ENCODE measurements at places on chromosomes 3 and 15.

DNA sequence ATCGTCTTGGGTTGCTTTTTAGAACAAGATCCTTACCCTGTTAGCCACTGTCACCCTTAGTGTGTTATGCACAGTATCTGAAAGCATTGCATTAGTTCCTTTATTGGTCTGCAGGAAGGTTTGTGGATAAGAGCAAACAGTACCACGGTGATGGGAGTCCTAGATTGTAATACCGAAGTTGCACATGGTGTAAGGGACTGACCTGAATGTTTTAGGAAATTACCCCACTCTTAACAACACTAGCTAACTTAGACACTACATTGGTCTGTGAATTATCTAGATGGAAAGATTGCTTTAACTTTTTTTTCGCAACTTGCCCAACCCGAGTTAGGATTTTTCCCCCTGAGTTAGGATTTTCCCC, 1.3 kb downstream of the STT3B start:
- DNase-seq, result peak; percentile 27

- no peak for DNase-seq
Observed at GRCh38 chr15:85600001-85600400, 194.7 kb downstream of the KLHL25 start.

- DNase-seq, result peak; percentile 19
Observed at GRCh38 chr15:78455749-78456148, 17.7 kb downstream of the IREB2 start.

DNA sequence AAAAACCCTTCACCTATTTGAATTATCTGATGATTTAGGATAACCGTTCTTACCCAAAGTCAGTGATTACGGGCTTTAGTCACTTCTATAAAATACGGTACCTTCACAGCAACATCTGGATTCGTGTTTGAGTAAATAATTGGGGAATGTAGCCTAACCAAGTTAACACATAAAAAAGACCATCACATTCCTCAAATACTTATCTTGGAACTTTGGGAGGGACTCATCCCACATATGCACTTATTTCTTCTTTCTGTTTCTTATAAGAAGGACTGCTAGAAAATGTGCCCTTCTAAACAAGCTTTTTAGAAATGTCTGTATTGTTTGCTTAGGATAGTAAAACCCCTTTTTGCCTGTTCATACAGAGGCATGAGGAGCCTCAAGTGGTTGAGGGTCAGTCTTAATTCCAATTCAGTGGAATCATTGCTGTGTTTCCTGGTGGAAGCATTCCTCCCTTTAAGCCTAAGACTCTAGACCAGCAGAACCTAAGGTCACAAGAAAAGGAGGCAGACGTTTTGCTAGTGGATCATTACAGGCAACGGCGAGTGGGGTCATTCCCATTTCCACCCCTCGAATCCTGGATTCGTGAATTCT, 67.5 kb downstream of the TMEM44 start:
- peak; percentile 89 for DNase-seq

GRCh38 chr3:31620656-31621055, 87.9 kb downstream of the STT3B start:
- DNase-seq, result no peak

DNA sequence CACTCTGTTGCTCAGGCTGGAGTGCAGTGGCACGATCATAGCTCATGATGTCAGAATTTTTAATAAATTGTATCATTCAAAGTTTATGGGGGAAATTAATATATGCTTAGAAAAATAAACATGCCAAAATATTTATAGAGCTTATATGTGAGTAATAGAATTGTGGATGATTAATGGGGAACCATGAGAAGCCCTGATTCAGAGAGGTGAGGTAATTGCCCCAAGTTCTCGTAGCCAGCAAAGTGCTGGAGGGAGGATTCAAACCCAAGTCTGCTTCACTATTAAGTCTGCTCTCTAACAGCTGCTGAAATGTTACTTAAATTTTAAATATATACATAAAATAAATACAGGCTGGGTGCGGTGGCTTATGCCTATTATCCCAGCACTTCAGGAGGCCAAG, 26.2 kb upstream of the IGF2BP2 start:
- DNase-seq, result peak; percentile 27

GRCh38 chr15:42742149-42742548, 5.2 kb upstream of the CDAN1 start:
- no peak for DNase-seq

GRCh38 chr15:25674913-25675312, 188.2 kb downstream of the ATP10A start:
- DNase-seq, result no peak

- DNase-seq, result no peak
Observed at GRCh38 chr3:62951037-62951613, 75.9 kb upstream of the CADPS start.

- DNase-seq, result no peak
Observed at GRCh38 chr15:82714016-82714415, 4.3 kb upstream of the AP3B2 start.

DNA sequence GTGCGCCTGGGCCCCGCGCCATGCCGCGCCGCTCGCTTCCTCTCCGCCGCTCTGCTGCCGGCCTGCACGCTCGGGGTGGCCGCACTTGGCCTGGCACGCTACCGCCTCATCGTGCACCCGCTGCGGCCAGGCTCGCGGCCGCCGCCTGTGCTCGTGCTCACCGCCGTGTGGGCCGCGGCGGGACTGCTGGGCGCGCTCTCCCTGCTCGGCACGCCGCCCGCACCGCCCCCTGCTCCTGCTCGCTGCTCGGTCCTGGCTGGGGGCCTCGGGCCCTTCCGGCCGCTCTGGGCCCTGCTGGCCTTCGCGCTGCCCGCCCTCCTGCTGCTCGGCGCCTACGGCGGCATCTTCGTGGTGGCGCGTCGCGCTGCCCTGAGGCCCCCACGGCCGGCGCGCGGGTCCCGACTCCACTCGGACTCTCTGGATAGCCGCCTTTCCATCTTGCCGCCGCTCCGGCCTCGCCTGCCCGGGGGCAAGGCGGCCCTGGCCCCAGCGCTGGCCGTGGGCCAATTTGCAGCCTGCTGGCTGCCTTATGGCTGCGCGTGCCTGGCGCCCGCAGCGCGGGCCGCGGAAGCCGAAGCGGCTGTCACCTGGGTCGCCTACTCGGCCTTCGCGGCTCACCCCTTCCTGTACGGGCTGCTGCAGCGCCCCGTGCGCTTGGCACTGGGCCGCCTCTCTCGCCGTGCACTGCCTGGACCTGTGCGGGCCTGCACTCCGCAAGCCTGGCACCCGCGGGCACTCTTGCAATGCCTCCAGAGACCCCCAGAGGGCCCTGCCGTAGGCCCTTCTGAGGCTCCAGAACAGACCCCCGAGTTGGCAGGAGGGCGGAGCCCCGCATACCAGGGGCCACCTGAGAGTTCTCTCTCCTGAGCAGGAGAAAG, 951 bp downstream of the GPR62 start:
- DNase-seq, result peak; percentile 56

DNA sequence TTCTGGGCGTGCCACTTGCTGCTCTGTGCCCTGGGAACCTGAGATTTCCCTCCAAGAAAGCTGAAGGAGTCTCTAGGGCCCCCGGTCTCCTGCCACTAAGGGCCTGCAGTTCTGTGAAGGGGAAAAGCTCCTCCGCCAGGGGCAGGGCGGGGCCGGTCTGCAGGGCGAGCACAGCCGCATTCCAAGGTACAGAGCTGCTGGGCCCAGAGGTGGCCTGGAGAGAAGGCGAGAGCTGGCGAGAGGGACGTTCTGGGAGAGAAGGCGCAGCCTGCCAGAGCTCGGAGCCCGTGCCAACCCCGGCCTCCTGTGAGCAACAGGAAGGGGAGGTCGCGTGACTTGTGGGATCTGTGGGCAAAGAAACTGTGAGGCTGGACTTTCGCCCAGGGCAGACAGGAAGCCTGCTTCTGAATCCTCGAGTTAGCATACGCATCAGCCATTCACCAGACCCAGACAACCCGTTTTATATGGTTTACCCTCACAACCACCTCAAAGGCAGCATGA, 500.4 kb downstream of the SHQ1 start:
- DNase-seq, result peak; percentile 88

DNA sequence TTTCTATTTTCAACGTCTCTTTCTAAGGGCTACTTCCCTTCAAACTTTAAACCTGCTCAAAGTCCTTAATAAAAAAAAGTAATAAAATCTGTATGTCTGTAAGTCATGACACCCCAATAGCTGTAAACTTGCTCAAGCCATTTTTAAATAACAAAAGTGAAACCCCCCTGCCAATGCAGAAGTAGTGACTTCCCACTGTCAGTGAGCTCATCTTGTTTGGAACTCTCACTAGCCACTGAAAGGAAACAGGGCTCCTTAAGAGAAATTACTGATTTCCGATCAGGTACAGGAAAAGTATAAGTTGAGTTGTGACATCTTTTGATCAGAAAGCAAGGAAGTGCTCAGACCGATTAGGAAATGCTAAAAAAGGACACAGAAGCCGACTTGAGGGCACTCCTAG, 27.6 kb upstream of the GPR171 start:
- no peak for DNase-seq

DNA sequence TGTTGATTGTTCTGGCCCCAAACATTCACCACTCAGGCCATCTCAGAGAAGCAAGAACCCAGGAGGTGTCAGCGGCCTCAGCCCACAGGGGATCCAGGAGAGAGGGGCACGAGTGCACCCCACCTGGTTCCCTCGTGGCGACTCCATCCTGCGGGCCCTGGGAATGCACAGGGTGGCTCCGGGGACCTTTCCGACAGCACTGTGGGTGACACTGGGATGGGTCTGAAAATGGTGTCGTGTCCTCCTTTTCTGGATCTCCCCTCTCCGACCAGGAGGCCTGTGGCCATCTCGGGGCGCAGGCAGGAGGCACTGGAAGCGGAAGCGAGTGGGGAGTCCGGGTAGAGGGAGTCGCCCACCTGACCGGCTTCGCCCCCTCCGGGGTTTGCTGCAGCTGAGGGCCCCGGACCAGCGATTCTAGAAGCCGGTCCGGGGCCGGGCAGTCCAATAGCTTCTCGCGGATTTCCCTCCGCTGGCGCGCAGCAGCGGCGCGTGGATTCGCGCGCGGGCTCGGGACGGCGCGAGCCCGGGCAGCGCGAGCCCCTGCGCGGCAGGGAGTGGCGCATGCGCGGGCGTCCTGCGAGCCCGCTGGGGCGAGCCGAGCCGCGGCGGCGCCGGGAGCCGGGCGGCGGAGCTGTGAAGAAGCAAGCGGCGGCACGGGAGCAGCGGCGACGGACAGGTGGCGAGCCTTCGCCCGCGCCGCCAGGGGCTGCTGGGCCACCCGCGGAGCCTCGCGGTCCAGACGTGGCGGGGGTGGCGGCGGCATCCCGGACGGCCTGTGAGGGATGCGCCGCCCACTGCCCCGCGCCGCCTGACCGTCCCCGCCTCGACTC, at the start of gene DOCK3:
TSS of gene DOCK3 (plus strand) at position 579 of the 830 bp plus-strand sequence. CDS start 337 bp downstream, outside the sequence.
- DNase-seq, result peak; percentile 61
